Right lung (tissue), 10 donors: ENCODE measurements at places on chromosomes 12 and 14. TPM values are rescaled to one million over a fixed set of nuclear protein-coding genes. Genes with fewer than 3 reads are reported as not detected.

DNA sequence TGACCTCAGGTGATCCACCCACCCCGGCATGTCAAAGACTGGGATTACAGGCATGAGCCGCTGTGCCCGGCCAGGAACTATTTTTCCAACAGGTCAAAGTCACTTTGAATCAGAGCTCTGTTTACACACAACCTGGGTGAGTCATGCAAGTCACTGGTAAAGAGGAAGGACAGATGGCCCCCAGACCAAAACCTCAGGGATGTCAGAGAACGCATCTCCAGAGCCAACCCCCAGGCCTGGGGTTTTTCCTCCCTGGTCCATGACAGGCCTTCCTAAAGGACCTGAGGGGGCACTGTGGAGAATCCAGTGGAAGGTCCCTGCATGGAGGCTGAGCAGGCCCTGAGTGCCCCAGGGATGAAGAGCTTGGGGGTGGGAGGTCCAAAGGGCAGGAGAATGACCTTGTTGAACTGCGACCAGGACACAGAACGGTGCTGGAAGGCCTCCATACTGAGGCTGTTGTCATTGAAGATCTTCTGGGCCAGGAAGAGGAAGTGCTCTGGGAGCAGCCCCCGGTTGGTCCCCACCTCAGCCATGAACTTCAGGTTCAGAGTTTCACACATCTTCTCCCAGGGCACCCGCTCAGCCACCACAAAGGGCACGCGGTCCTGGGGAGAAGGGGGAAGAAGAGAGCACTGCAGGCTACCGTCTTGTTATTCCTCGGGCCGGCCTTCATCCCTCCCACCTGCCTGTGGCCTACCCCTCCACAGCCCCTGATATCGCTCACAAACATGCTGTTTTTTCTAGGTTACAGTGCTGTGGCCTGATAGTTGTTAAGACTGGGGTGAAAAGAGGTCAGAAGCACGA lies 9.1 kb downstream of the STAT6 start:
- DNase-seq, result no peak

DNA sequence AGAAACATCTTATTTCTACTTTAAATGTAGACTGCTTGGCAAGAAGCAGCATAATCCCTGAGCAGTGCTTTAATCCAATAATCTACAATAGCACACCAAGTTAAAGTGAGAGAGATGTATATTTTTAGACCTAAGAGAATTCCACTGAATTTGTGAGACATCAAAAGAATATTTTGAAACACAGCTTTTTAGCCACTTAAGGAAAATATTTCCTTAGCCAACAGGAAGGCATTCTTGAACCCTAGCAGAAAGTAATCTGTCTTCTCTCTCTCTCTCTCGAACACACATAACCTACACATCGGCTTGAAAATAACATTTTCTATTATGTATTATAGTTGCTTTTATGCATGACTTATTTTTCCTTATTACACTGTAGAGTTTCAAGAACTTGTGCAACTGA lies 34.0 kb downstream of the KITLG start:
- no peak for DNase-seq

The RFX4 gene
- not detected for polyA plus RNA-seq

The TSPAN19 gene
- polyA plus RNA-seq, result 1.8 TPM

GRCh38 chr12:39419471-39419870 lies 23.4 kb downstream of the KIF21A start:
- DNase-seq, result no peak

The KCNA5 gene
- 1.8 TPM for polyA plus RNA-seq

- DNase-seq, result no peak
Observed at GRCh38 chr14:67447033-67447381, 35.0 kb upstream of the PLEK2 start.
